ENCODE measurements at places on chromosomes 6 and 20.
A peak's percentile ranks its signal among the peaks of the same experiment; 100 is the strongest.

GRCh38 chr6:160078883-160079685, 42.5 kb upstream of the SLC22A1 start:
- no peak for DNase-seq

- no peak for DNase-seq
Measured at GRCh38 chr6:40074306-40075055, 140.2 kb upstream of the MOCS1 start.

- peak; percentile 48 for DNase-seq
Measured at GRCh38 chr6:158817728-158818580, 1.2 kb downstream of the EZR start.

DNA sequence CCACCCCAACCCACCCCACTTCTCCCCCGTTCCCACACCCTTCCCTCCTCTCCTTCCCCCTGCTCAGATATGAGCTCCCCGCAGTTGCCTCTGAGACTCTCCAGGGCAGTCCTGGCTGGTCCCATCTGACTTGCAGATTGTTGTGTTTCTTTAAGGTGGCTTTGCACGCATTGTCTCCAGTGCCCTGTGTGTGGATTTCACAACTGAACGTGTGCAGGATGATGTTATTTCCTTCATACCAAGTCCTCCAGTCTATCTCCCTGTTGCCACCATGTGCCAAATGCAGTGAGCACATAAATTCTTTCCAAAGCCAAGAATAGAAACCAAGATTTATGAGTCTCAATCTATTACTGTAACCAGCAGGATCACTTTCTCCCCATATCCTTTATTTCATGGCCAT, 79.1 kb downstream of the TMEM242 start:
- no peak for DNase-seq

DNA sequence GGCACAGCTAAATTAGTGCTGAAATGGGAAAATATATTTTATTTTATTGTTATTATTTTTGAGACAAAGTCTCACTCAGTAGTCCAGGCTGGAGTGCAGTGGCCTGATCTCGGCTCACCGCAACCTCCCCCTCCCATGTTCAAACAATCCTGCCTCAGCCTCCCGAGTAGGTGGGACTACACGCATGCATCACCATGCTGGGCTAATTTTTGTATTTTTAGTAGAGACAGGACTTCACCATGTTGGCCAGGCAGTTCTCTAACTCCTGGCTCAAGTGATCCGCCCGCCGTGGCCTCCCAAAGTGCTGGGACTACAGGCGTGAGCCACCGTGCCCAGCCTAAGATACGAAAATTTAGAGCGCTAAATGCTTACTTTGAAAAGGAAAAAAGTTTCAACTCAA, 4.8 kb downstream of the RAB23 start:
- no peak for DNase-seq

GRCh38 chr6:160775792-160776580, 73.9 kb downstream of the PLG start:
- DNase-seq: no peak

DNA sequence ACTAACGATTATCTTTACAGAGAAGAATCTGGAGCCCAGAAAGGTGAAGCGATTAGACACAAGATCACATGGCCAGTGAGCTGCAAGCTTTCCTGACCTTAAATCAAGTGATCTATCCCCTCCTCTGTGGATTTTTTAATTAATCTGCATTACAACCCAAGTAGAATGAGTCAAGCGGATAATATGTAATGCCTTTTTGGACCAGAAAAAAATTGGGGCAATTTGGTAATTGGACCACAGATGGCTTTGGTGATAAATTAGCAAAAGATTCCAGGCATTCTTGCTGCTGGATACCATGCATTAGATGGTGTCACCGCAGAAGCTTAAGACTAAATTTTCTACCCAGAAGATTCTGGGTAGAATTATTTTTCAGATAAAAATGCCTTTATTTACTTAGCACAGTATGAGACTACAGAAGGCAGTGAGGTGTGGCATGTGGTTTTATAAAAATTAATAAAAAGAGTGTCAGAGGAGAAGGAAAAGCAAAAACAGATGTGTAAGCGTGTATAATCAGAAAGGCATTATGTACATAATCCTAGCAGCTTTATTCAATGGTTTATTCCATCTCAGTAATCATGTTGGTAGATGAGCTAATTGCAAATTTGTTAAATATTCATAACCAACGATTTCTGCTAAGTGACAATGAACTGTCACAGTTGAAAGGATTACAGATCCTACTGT, 53.9 kb upstream of the PCSK2 start:
- no peak for DNase-seq

- no peak for DNase-seq
Measured at GRCh38 chr6:24994812-24995211, 59.1 kb upstream of the RIPOR2 start.

DNA sequence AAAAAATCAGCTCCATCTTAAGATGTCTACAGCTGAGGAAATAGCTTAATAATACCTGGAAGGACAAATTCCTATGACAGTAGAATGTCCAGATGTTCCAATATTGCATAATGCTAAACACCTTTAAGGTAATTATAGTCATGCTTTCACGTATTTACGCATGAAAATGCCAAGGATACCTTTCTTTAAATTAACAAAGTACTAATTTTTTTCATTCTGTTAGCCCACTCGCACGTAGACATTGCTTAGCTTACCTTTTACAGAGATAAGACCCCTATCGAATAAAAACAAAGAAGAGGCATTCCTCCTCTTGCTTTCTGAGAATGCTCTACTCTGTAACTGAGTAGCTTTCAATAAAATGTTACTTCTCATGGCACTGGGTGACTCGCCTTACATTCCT, 4.4 kb upstream of the GSTA4 start:
- DNase-seq: no peak

- DNase-seq: no peak
Measured at GRCh38 chr6:52405243-52405642, 14.9 kb upstream of the EFHC1 start.

- no peak for DNase-seq
Measured at GRCh38 chr20:24531202-24531601, 61.8 kb downstream of the SYNDIG1 start.

DNA sequence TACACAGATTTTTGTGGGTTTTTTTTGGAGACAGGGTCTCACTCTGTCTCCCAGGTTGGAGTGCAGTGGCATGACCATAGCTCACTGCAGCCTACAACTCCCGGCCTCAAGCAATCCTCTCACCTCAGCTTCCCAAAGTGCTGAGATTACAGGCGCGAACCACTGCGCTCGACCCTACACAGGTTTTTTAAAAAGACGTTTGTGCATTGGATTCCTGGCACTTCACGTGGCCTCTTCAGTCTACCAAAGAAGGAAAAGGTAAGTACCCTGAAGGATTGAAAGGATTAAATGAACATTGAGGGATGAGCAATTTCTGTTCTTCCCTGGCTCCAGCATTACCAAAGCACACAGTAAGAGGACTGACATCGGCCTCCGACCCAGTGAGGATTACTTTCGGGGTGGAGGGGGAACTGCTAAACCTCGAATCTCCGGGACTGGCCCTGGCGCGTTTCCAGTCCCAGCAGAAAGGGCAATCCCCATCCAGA, 556 bp upstream of the YWHAB start:
- no peak for DNase-seq

GRCh38 chr6:4777394-4777935, 1.3 kb downstream of the CDYL start:
- DNase-seq: no peak

GRCh38 chr20:60408435-60408834, 450.2 kb downstream of the CDH26 start:
- DNase-seq: no peak

DNA sequence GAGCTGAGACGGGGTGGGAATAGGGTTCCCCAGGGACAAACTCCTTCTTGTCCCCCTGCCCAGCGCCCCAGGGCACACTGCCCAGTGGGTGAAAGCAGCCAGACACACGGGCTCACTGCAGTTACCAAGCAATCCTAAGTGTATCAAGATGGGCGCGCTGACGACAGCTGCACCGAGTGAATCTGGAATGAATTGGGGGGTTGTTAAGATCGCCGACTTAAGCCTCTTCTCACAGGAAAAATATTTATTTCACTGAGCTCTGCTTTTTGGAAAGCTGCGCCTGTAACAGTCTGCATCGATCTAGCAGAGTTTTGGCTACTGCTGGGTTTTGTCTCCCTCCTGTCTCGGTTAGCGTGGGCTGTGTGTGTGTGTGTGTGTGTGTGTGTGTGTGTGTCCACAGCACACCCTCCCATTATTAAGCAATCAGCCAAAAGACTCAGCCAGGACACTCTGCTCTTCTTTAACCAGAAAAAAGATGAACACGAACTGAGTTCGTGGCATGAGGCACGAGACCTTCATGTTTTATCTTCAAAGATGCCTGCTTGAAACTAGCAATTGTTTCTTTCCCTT, 35.9 kb downstream of the RIPOR3 start:
- DNase-seq: no peak

DNA sequence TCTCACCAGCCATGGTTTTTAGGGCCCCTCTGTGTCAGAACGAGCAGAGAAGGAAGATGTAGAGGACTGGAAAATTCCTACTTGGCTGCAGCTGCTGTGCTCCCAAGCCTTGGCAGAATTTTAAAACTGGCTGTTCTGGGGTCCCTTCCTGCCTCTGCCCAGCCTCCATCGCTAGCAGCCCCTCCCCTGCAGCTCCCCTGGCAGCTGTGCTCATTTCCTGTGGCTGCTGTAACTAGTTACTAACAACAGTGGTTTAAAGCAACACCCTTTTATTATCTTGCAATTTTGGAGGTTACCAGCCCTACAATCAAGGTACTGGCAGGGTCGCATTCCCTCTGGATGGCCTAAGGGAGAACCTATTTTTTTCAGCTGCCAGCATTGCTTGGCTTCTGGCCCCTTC, 3.7 kb upstream of the CST11 start:
- no peak for DNase-seq

DNA sequence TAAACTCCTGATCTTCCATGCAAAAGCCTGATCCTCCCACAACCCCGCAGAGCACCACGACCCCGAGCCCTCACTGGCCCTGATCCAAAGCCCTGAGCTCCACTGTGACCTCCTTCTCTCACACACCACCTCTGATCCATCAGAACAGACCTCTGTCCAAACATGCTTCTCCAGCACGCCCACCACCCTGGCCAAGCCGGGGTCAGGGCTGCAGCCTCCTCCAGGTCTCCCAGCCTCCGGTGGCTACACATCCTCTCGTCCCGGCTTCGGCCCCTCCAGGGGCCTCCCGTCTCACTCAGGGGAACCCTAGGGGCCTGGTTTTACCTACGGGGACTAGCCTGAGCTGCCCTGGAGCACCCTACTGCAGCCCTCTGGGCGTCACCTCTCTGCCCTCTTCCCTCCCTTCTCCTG, 49.1 kb downstream of the FOXF2 start:
- no peak for DNase-seq

DNA sequence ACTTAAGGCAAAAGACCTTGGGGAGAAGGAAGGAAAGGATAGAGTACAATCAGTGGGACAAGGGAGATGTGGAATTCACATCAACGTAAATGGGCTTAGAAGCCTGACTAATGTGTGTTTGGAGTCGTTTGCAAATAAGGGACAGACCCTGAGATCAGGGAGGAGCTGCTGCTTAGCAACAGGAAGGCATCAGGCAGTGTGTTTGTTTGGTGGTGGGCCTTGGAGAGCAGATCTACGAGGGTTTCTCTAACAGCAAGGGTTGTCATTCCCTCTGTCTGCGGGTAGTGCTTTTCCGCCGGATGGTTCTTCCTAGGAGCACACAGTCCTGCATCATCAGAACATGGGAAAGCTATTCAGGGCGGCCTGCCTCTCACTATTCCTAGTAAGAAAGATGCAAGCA, 40.4 kb downstream of the C6orf118 start:
- DNase-seq: no peak

DNA sequence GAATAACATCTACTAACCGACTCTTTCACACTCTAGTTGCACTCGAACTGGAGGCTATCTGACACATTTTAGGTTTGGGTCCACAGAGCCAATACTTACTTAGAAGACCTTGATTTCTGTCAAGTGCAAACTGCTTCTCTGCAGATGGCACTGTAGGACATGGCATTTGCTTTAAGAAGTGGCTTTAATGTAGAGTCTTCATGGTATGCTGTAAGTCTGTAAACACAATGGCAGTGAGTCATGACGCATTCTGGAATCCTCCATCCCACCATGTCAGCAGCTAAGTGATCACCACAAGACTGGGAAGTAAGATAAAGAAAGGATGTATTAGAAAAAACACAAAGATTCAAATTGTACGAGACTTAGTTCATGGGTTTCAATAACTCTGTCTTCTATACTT, 377.0 kb upstream of the NOX3 start:
- no peak for DNase-seq

All from NCI-H510A (cell line).